Bronchial smooth muscle cell (primary cell): ENCODE measurements at places on chromosomes 1 and 21. TPM values are rescaled to one million over a fixed set of nuclear protein-coding genes. Genes with fewer than 3 reads are reported as not detected.

Gene SETD4
- total RNA-seq = 10.5 and 10.7 TPM in 2 replicates

Gene PLA2G2A
- not detected in 2 replicates for total RNA-seq

Gene S100B
- not detected in 2 replicates for total RNA-seq

Gene BRINP3
- total RNA-seq = not detected in 2 replicates

Gene PYHIN1
- total RNA-seq = not detected in 2 replicates

Gene GPR153
- 6.6 and 11.3 TPM in 2 replicates for total RNA-seq

Gene CNKSR1
- total RNA-seq = not detected in 2 replicates

Gene PRPF38B
- total RNA-seq = 8.9 and 11.0 TPM in 2 replicates

Gene KRTAP8-1
- not detected in 2 replicates for total RNA-seq

Gene BSND
- total RNA-seq = not detected in 2 replicates

Gene SLC2A1
- 14.0 and 19.9 TPM in 2 replicates for total RNA-seq

Gene KRTAP13-2
- not detected in 2 replicates for total RNA-seq

Gene FMO1
- total RNA-seq = 0.16 TPM in 1 of 2 replicates, not detected in the other

Gene DIO1
- not detected in 2 replicates for total RNA-seq

Gene KIAA0040
- total RNA-seq = under 0.01 TPM in 2 replicates

Gene ZBTB37
- total RNA-seq = 5.0 and 5.3 TPM in 2 replicates

Gene SLC22A15
- 2.7 and 3.0 TPM in 2 replicates for total RNA-seq

Gene RNF11
- total RNA-seq = 64.6 and 83.1 TPM in 2 replicates

Gene PLA2G2D
- not detected in 2 replicates for total RNA-seq

Gene DPT
- 0.32 and 0.86 TPM in 2 replicates for total RNA-seq

Gene ACADM
- 15.5 and 21.1 TPM in 2 replicates for total RNA-seq
